ENCODE measurements at places on chromosomes 7 and 10.

DNA sequence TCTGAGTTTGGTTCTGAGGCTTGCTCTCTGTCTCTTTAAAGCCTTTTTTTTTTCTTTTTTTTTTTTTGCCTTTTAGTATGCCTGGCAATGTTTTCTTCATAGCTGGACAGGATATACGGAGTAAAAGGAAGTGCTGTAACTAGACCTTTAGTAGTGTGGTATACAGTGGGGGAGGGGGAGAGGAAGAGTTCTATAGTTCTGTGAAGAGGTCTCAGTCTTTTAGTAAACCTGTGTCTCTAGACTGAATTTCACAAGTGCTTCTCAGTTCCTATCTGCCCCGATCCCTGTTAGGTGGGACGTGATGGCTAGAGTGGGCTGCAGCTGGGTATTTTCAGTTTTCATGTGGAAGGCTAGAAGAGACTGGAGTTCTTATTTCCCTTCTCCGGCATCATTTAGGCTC lies 3.1 kb upstream of the ABCC2 start:
- DNase-seq, result no peak

DNA sequence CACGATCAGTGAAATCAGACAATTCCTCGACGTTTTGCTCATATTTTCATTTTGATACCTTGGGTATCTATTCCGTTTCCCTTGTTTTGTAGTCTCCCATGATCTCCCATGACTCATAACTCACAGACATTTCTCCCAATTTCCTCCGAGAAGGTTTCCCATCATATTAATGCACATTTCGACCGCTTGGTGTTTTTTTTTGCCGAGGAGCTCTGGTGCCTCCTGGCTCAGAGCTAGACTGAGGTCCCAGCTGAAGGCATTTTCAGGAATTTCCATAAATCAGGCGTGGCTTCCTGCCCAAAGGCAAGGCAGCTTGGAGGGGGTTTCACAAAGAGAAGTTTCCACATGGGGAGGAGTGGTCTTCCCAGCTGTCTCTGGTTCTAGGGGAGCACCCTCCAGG lies 148.2 kb upstream of the TNS3 start:
- no peak for DNase-seq

GRCh38 chr7:8135417-8135816 lies 126.5 kb downstream of the ICA1 start:
- no peak for DNase-seq

GRCh38 chr7:16874066-16874465 lies 7.7 kb downstream of the AGR3 start:
- no peak for DNase-seq

- peak; percentile 100 for DNase-seq
Observed at GRCh38 chr7:138002096-138002827, 376 bp upstream of the CREB3L2 start.

- no peak for DNase-seq
Observed at GRCh38 chr10:86730227-86730626, 26.2 kb upstream of the BMPR1A start.

GRCh38 chr10:107477266-107477665 lies 312.8 kb upstream of the SORCS1 start:
- DNase-seq, result no peak

GRCh38 chr10:124659380-124659779 lies 84.8 kb downstream of the FAM53B start:
- no peak for DNase-seq

GRCh38 chr7:16940776-16941175 lies 59.0 kb upstream of the AGR3 start:
- DNase-seq, result no peak

GRCh38 chr7:116970238-116970910 lies 17.1 kb downstream of the ST7 start:
- DNase-seq, result no peak

GRCh38 chr10:129193148-129193547 lies 273.9 kb upstream of the MGMT start:
- no peak for DNase-seq

DNA sequence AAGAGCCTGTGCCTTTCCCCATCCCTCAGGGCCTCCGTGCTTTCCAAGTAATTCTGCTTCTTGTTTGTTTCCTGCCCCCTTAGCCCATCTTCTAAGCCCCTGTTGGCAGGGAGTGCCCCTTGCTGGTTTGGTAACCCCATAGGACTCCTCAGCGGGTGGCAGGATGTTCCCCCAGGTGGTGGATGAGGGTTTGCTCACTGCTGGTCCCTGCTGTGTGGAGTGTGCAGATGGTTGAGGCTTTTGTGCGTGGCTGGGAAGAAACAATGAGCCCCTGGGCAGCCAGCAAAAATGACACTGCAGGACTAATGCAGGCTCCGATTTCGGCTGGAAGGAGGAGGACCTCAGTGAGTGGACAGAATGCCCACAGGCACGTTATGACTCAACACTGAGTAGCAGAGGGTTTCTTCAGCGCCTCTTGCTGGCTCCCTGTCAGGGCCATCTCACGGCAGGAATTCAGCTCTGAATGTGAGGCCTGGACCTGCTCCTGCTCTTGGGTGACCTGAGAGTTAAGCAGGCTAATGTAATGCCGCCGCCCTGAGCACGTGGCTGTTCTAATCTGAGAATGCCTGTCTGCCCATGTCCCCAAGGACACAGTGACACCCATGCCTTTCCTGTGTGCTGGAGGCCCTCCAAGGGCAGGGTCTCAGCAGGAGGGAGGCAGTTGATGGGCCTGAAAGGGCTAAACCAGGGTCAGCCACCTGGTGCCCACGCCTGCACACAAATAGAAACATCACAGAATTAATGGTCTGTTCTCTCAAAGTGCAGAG lies 16.6 kb downstream of the BAG3 start:
- DNase-seq, result peak; percentile 26

- DNase-seq, result no peak
Observed at GRCh38 chr10:100656454-100656853, 88.9 kb upstream of the PAX2 start.

GRCh38 chr10:113442336-113442735 lies 110.5 kb upstream of the HABP2 start:
- no peak for DNase-seq

GRCh38 chr10:97184971-97185325 lies 811 bp downstream of the SLIT1 start:
- DNase-seq, result no peak

DNA sequence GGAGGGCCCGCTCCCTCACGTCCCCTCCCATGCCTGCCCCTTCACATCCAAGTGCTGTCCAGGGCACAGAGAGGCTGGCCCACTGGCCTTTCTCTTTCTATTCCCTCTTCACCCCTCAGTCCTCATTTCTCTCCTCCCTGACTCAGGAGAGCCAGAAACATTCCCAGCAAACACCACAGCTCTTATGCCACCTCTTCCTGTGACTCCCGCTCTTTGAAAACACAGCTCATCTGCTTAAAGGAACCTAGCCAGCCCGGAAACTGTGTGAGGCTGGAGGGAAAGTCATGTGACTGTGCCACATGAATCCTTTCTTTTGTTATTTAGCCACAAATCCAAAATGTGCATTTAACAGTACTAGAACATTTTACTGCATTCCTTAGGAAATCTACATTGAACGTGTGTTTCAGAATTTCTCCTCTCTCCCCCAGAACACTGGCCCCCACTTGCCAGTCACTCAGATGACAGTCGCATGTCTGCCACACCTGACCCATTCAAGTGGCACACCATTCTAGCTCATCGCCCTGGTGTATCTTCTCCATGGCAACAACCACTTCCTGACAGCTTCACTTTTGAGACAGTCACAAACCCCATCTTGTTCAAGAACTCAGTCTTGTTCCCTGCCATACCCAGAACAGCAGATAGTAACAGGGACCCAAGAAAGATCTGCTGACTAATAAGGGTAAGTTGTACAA lies 42.8 kb downstream of the GRB10 start:
- DNase-seq, result no peak

GRCh38 chr10:45058580-45058979 lies 57.9 kb downstream of the ZNF22 start:
- DNase-seq, result no peak

- no peak for DNase-seq
Observed at GRCh38 chr7:6393667-6394056, 54.1 kb downstream of the DAGLB start.

GRCh38 chr10:48598243-48598935 lies 6.5 kb downstream of the ARHGAP22 start:
- DNase-seq, result no peak

DNA sequence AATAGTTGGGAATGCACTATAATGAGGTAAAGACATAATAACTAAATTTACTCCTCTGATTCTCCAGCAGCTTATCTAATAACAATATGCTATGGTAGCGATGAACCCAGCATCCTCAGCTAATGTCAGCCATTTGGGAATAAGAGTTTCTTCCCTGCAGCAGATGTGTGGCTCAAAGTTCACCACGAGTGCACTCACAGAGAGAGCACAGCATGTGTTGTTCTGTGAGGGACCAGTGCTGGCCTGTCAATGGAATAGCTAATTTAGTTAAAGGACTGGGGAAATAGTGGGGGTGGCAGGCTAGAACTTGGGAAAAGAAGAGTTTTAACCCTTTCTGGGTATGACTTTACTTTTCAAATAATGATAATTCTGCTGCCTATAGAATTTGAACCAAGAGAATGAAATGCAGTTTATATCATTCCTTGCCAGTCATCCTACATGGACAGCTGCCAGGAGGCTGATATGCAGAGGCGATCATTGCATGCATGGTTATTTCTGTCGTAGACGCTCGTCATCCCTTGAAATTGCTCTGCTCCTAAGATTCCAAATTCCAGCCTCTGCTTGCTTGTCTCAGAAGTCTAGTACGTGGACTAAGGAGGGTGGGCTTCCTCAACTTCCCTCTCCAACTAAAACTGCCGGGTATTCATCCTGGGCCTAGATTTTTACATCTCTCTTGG lies 355.6 kb downstream of the RNLS start:
- DNase-seq, result no peak

- no peak for DNase-seq
Observed at GRCh38 chr7:5695727-5696345, 85.6 kb downstream of the RNF216 start.

DNA sequence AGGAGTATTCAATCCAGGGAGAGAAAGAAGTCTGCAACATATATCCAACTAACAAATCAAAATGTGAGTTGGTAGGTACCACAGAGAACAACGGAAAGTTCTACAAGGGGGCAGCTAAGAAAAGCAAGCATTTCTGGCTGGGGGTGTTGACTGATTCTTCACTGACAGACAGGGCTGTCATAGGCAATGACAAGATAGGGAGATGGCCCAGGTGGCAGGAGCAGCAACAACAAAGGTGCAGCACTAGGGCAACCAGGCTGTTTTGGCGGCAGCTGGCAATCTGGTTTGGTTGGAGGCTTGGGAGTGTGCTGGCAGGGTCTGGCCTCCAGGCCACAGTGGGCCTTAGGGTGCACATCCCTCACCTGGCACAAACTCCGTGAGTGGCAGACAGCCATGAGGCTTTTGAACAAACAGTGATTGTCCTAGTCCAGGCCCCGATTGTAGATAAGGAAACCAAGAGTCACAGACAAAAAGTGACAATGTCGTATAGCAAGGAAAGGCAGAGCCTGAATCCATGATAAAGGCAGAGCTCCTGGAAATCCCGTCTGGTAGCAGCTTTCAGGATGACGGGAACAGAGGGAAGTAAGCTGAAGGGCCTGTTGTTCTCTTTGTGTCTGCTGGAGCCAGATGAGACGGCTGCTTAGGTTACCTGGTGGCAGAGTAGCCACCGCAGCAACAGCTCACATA lies 28.4 kb downstream of the DPCD start:
- no peak for DNase-seq

DNA sequence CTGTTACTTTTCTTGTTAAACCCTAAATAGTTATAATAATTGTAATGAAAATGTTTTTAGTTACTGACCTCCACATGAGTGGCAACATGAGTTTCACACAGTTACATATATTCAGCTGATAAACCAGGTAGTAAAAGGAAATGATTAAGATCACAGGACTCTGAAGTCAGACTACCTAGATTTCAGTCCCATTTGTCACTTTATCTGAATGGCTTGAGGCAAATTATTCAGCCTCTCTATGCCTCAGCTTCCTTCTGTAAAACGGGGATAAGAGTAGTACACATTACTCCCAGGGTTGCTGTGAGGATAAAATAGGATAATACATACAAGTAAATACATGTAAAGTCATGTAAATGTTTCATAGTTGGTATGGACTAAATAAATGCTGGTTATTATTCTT lies 254.3 kb upstream of the LRRTM3 start:
- DNase-seq, result no peak

GRCh38 chr7:159177284-159177953 lies 32.8 kb upstream of the VIPR2 start:
- no peak for DNase-seq

DNA sequence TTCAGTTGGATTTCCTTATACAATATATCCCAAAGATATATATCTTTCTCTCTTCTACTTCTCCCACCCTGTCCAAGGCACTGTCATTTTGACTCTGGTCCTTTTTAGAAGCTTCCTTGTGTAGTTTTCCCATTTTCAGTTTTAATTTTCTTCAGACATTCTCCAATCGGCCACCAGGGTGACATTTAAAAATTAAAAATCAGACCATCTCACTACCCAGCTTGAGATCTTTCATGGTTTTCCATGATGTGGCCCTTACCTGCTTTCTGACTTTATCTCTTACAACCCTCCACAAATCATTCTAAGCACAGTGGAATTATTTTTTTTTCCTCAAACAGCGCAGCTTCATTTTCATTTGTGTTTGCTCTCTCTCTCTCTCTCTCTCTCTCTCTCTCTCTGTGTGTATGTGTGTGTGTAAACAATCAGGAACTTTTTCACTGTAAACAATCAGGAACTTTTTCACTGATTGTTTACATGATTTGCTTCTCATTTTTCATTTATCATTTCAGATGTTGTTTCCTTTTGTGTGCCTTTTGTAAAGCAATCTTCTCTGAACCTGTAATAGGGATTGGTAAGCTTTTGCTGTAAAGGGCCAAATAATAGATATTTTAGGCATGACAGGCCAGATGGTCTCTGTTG lies 348.9 kb downstream of the ATRNL1 start:
- no peak for DNase-seq

DNA sequence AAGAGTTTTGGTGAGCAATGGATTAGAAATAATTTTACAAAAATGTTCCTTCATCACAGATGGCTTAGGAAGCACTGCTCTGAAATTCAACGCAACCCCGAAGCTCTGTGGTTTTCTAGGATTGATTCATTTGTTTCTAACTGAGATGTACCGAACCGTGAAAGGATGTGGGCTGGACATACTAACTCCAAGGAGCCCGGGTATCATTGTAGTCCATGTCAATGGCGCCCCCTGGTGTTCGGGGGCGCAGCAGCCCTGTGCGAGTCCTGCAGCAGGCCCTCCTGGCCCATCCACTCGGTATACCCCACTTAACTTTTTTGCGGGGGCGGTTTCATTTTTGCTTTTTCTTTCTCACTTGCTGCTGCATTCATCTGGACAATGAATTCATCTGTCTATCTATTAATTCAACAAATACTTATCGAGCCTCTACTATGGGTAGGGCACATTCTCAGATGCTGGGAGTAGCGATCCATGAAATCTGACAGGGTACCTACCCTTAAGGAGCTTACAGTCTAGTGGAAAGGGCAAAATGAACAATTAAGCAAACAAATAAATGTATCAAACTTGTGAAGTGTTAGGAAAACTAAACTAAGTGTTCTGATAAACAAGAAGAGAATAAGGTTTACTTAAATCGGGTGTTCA lies 25.2 kb upstream of the ITPRID1 start:
- peak; percentile 38 for DNase-seq

- DNase-seq, result no peak
Observed at GRCh38 chr10:73655990-73656298, at the start of gene SYNPO2L. Gene SYNPO2L, minus strand, starts transcription at chr10:73656029. Its CDS starts 107 bp downstream, at chr10:73655922.
